ENCODE measurements at places on chromosomes 1 and 21.

DNA sequence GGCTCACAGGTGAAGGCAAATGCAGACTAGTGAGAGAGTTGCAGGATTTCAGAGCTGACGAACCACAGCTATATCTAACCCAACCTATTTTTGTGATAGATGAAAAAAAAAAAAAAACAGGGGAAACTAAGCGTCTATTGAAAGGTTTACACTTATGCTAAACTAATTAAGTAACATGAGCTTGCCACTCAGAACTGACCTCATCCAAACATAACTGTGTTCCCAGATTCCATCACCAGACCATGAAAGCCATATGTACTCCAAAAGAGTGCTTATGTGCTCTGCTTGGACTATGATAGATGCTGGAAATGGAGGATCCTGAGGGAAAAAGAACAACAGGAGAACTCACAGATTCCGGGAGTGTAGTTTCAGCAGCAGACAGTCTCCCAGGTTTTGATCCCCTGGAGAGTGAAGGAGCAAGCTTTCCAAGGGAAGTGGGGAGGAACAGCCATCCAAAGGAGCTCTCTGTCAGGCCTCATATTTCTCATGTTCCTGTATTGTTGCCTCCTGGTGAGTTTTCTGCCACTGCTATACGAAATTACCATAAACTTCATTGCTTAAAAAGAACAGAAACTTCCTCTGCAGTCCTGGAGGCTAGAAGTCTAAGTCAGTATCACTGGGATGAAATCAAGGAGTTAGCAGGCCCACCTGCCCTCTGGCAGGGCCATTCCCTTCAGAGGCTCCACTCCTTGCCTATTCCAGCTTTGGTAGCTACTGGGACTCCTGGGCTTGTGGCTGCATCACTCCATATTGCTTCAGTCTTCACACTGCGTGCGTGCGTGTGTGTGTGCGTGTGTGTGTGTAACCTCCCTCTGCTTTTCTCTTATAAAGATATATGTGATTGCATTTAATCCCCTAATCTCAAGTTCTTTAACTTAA lies 38.1 kb downstream of the NIBAN1 start:
- DNase-seq: no peak

GRCh38 chr1:153614906-153615305 lies 1.2 kb downstream of the S100A14 start:
- DNase-seq: no peak

DNA sequence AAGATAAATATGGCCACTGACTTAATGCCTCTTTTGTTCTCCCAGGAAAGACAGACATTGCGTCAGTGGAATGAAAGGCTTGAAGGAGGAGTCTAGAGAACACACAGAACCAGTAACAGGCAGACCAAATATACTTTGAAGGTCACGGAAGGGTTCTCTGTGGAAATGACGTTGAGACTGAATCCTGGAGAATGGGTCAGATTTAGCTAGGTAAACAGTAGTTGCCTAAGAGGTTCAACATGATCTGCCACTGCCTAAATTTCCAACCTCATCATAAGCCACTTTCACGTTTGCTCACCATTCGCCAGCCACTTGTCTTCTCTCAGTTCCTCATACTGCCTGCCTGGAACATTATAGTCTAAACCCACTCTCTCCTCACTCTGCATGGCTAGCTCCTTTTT lies 20.5 kb downstream of the PLA2G4A start:
- DNase-seq: no peak

DNA sequence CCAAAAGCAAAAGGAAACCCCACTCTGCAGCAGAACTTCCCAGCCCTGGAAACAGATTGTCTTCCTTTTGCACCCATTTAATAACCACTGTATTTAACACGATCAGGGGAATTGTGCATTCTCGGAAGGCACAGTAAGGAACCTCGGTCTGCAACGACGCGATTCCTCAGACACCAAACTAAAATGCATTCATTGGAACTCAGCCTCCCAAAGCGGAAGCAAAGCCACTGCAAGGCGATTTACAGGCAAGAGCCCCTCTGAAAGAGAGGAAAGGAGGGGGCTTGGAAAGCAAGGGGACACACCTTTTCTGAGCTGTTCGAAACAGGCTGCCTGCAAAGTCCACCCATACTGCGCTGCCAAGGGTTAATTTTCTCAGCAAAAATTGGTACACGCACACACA lies 297.7 kb downstream of the OMA1 start:
- no peak for DNase-seq

GRCh38 chr1:9115351-9116205 lies 13.3 kb downstream of the GPR157 start:
- DNase-seq: no peak

GRCh38 chr1:3022976-3023375 lies 1.7 kb downstream of the ACTRT2 start:
- DNase-seq: no peak

DNA sequence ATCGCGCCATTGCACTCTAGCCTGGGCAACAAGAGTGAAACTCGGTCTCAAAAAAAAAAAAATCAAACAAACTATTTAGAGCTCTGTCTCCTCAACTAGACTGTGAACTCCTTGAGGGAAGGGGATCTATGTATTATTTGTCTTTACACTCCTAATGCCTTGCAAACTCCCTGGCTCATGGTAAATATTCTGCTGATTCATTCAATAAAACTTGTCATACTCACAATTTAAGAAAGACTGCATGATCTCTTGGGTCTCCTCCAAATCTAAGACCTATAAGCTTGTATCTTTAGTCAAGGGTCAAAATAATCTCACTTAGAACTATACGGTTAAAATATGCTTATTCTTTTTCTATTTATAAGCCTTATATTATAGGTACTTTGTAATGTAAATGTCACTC lies 90.3 kb upstream of the NR5A2 start:
- no peak for DNase-seq

DNA sequence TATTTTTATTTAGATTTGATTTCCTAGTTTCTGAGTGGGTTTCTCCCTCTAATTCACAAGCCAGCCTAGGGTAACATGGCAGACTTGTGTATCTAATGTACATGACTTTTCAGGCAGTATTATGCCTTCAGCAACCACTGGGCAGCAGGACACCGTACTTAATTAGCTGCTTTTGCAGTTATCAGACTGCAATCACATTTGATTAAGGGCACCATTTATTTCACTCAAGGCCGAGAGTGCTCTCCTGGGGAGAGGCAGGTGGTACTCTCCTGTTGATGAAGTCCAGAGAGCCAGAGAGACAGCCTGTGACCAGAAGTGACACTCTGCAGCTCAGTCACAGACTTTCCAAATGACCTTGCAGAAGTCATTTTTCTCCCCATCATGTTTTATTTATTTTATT lies 18.7 kb downstream of the CYYR1 start:
- no peak for DNase-seq

DNA sequence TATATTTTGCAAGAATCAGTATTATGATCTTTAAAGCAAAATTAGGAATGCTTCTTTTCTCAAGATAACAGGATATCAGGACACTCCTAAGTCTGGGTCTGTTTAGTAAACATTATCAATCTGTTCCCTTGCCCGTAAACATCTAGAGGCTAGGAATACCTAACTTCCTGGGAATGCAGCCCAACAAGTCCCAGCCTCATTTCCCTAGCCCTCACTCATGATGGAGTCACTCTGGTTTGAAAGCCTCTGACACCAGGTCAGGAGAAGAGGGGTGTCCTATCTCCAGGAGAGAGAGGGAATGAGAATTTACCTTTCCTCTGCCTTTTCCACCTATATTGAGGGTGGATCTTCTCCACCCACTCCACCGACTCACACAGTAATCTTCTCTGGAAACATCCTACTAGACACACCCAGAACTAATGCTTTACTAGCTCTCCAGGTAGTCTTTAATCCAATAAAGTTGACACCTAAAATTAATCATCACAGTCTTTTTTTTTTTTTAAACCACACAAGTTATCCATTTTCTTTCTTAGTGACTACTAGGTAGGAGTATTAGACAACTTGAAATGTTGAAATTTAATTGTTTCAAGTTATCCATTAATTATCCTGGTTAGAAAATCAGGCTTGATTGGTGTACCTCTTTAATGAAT lies 659.3 kb downstream of the USP25 start:
- no peak for DNase-seq

Data from skeletal muscle cell (primary cell).